NCI-H1417 treated with DMSO at 0.1 percent for 48 hours (cell line): ENCODE measurements at places on chromosomes 2 and 18.

GRCh38 chr2:65390134-65390533 lies 42.3 kb downstream of the SPRED2 start:
- DNase-seq: no peak

DNA sequence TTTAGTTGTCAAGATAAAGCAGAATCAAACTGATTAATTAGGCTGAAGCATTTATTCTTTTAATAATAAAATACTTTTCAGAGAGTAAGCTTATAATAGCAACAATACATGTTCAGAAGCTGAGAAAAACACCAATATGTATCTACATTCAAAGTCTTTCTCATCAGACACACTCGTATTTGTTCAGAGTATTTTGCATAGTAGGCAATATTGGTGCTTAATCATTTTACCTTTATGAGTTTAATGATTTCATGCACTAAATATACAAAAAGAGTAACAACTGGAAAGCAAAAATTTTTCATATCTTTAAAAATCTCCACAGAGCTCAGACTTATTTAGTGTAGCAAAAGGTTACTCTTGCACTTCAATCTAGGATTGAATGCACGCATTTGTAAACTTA lies 313.9 kb downstream of the ZEB2 start:
- DNase-seq: no peak

DNA sequence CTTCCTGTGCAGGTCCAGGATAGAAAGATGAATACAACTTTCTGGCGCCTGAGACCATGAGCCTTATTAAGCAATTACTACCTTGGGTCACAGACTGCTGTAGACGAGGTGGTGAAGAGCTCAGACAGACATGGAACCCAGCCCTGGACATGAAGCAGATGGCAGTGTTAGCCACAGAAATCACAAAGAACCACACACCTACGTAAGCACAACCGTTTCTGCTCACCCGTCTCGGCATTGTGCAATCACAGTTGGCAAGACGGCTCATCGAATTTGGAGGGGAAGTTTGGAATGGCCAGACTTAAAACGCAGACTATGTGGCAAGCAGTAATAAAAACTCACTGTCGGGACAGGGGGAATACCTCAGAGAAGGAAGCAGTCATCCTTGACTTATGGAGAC lies 24.3 kb upstream of the ASPRV1 start:
- no peak for DNase-seq

DNA sequence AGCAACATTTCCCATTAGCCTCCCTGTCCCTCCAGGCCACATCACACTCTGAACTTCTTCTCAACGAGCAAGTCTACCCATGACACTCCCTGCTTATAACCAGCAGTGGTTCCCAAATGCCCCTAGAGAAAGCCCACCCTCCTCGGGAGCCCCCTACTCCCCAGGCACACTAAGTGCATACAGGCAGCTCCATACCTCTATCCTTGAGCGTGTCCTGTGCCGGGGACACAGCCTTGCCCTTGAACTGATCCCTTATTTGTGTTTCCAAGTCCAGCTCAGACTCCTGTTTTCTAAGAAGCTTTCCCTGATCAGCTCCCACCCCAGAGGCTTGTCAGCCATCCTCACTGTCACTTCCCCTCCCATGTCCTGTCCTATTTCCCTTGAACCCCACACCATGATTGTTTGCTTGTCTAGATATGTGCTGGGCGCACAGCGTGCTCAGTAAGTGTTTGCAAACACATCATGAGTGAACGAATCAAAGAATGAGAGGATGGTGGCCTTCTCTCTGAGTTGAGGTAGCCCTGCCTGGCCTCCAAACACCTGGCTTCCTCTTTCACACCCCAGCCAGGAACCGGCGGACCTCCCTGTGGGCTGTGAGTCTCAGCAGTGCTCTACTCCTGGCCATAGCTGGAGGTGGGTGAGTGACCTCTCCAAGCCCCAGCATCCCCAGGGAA lies 2.1 kb downstream of the TEX51 start:
- DNase-seq: no peak

DNA sequence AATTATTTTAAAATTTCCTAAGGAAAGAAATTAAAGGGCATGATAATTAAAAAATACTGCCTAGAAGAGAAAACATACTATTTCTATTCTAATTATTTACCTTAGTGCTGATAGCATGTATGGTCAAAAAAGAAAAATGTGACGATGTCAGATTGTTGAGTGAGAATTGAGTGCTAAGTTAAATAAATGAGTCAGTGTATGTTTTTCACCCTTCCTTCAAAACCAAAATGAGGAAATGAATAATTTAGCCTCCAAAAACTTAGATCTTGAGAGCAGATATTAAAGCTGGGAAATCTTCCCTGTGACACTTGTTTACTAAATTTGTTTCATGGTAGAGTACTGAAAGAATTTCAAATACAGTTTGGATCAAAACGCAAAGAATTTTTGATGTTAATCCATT lies 58.6 kb upstream of the NYAP2 start:
- no peak for DNase-seq

GRCh38 chr2:64459575-64459974 lies 5.6 kb downstream of the LGALSL start:
- DNase-seq: no peak

DNA sequence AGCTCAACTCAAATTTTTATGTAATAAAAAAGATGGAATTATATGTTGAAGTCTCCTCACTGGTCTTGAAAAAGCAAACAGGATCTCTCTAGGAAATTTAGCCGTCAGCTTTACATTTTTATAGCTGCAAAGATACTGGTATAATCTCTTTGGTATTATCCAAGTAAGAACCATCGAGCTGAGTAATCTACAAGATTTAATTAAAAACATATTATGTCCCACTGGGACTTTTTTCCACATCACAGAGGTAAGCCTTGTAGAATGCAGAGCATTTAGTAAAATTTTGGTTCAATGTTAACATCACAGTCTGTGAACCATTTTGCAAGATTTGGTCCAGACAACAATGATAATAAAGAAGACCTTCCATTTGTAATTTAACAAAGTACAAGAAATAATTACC lies 162.6 kb upstream of the SLC39A10 start:
- no peak for DNase-seq

- no peak for DNase-seq
These were observed 2.2 kb downstream of the SEPTIN10 start for GRCh38 chr2:109611467-109612095.

- no peak for DNase-seq
These were observed 100.7 kb upstream of the MCFD2 start for GRCh38 chr2:47016172-47016913.

GRCh38 chr2:127361929-127362885 lies 25.6 kb downstream of the MAP3K2 start:
- DNase-seq: no peak

GRCh38 chr18:3907955-3908354 lies 458.0 kb downstream of the TGIF1 start:
- DNase-seq: no peak
